GM23248 (cell line): ENCODE measurements at places on chromosomes 6 and 20.

DNA sequence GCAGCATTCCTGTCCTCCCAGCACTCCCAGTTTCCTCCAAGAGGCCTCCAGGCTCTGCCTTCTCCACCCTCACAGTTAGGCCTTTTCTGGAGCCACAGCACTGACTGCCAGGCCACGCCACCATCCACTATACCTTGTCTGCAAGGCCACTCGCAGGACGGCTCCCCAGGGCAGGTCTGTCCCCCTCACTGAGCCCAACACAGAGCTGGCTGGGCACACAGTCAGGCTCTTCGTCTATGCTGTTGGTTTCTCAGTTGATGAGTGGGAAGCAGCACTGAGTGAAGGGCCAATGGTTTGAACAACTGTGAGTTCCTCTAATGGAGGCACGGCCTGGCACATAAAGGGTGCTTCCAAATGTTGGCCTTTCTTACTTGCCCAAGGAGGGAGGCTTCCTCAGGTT lies 95.2 kb downstream of the GRM4 start:
- DNase-seq: no peak

DNA sequence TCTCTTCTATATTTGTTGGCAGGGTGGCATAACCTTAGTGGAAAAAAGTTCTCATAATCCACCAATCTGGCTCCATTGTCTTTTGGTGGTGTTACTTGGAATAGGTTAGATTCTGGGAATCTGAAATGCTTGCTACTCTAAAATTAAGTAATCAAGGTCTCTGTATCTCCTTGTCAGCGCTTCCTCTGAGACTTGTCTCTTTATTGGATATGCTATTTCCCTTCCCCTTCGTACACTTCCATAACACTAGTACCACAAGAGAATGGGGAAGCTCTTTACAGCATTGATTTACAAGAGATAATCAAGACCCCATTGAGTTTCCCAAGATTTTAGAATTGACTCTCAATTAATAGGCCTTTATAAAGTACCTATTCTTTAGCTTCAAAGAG lies 280.2 kb downstream of the ADGB start:
- DNase-seq: no peak

- DNase-seq: no peak
Measured at GRCh38 chr6:106103728-106104109, 17.6 kb downstream of the PRDM1 start.

- no peak for DNase-seq
Measured at GRCh38 chr20:38725148-38725901, 1.0 kb downstream of the SLC32A1 start.

DNA sequence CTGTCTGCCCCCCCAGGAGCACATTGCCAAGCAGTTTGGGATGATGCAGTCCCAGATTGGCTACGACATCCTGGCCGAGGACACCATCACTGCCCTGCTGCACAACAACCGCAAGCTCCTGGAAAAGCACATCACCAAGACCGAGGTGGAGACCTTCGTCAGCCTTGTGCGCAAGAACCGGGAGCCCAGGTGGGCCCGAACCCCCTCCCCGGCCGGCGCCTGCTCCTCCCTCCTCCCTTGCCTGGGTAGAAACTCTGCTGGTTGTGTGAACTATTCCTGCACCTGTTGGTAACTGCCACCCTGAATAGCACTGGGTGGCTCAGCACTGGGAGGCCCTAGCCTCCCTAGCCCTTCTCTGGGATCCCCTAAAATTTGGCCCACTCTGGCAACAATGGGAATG lies 43.7 kb downstream of the UQCC2 start:
- DNase-seq: no peak

DNA sequence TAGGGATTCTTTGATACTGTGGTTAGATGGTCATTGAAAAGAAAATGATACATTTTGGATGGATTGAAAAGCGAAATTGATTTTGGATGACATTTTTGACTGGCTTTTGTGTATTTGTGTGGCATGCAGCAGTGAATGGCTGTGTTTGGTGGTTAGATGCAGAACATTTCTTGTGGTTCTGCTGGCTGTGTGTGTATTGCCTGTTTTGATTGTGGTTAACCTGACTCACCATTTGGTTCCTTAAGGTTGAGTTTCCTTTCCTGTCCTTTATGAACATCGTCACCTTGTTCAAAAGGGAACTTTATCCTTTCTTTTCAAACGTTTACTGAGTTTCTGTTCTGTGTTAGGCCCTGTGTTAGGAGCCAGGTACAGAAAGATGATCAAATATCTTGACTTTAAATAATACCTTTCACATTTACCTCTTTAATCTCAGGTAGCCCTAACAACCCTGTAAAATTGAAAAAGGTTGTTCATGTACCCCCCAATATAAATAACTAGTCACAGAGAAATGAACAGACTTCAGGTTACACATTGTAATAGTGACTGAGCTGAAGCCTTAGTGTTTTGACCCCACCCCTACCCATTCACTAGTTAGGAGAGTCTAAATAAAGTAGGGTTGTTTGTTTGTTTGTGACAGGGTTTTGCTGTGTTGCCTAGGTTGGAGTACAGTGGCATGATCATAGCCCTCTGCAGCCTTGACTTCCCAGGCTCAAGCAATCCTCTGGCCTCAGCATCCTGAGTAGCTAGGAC lies 23.8 kb downstream of the ANKS1A start:
- DNase-seq: peak; percentile 80

- DNase-seq: no peak
Measured at GRCh38 chr6:157383471-157383870, 2.5 kb downstream of the ZDHHC14 start.

- peak; percentile 87 for DNase-seq
Measured at GRCh38 chr6:29011276-29011734, 6.2 kb upstream of the ZNF311 start.

- no peak for DNase-seq
Measured at GRCh38 chr6:52207066-52207465, 20.9 kb downstream of the IL17A start.

GRCh38 chr6:102853249-102853955 lies 1459.9 kb downstream of the GRIK2 start:
- DNase-seq: no peak

GRCh38 chr6:8066108-8066507 lies 1.9 kb upstream of the BLOC1S5 start:
- DNase-seq: no peak

- no peak for DNase-seq
Measured at GRCh38 chr20:20426655-20426907, 58.7 kb downstream of the INSM1 start.

DNA sequence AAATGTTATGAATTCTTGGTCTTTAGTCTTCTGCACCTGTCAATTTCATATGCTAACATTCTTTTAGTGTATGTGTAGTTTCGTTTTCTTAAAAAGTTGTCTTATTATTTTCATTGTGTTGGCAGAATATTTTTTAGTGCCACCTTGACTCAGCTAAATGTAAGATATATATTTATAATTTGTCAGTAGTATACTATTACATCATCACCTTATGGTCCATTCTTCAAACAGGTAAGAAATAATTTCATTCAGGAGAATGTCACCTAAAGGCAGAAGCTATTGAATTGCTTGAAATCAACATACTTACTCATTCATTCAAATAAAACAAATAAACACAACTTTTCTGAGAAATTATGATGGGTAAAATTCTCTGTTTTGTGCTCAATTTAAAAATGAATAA lies 3.5 kb upstream of the STXBP5 start:
- DNase-seq: no peak

DNA sequence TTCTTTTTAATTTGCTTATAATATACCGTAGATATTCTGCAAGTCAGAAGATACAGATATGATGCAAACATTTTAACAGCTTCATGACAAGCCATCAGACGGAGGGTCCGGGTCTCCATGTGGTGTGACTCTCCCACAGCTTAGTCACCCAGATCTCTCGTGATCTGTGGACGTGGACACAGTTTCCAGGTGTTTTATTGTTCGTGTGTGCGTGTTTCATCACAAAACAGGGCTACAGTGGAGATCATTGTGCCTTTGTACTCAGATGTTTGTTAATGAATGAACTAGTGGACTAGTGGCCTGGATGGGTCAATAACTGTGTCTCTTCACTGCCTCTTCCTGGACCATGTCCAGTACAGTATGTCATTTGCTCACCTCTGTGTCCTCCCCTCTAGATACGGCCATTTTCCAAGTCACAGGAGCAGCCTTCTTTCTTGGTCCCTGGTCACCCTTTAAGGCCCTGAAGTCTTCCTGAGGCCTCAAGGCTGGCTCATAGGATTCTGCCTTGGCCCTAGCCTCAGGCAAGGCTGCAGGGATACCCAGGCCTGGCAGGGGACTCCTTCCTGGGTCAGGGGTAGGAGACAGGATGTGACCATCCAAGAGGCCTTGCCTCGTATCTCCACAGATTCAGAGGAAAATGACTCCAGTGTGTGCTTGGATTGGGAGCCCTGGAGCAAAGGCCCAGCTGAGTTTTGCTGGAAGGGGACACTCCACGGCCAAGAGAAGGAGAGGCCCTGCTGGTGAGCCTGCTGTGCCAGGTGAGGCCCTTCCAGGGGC lies 4.6 kb downstream of the ADIG start:
- no peak for DNase-seq

GRCh38 chr20:46126440-46127056 lies 8.4 kb downstream of the CD40 start:
- DNase-seq: no peak

GRCh38 chr6:129183187-129183591 lies 300.3 kb downstream of the LAMA2 start:
- DNase-seq: no peak

- no peak for DNase-seq
Measured at GRCh38 chr6:166434336-166434735, 51.6 kb upstream of the MPC1 start.

- peak; percentile 43 for DNase-seq
Measured at GRCh38 chr6:168877821-168878282, 375.8 kb downstream of the THBS2 start.

- DNase-seq: peak; percentile 71
Measured at GRCh38 chr6:35327349-35328027, 14.9 kb upstream of the PPARD start.

DNA sequence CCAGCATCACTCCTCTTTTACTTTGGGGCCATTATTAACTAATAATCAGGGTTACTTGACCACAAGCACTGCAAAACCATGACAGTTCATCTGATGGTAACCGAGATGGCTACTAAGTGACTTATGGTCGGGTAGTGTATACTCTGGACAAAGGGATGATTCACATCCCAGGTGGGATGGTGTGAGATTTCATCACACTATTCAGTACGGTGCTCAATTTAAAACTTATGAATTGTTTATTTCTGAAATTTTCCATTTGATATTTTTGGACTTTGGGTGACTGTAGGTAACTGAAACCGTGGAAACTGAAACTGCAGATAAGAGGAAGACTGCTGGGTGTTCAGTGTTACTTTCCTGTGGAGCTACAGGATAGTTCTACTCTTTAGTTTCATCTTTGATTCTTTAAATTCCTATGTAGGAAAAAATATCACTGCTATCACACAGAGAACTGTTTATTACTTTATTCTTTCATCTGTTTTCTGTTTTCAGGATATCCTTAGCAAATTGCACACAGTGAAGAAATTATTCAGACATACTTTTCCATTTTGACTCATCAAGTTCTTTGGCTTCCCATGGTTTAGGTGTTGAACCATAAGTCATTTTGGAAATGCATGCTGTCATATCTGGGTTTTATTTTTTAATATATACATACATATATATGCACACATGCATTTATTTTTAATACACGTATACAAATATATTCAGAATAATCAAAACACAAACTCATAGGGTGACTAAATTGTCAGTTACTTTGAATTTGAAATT lies 59.1 kb upstream of the C20orf144 start:
- peak; percentile 10 for DNase-seq

DNA sequence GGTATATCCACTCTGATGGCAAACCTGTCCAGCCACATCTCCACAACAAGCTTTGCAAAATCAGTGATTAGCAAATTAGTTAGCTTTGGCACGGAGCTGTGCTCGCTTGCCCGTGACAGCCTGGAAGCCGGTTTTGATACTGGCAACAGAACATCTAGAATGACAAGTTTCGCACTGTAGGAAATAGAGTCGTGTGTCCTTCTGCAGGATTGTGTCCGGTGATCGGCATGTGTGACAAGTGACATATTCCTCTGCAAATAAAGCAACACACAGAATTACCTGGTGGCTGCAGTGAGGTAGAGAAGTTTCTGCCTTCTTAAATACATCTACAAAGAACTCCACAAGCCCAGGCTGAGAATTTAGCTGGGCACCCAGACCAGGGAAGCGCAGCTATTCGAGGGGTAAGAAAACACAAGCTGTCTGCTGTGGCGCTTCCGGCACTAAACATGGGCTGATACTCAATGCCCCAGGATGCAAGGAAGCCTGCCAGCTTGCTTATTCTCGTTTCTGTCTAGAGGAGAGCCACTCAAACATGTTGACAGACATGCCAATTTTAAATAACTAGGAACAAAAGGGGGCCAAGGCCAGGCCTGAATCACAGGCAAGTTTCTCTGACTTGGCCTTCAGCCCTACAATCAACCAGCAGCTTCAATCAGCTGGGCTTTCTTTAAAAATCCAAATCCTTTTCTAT lies 22.2 kb downstream of the EIF2S2 start:
- DNase-seq: no peak

DNA sequence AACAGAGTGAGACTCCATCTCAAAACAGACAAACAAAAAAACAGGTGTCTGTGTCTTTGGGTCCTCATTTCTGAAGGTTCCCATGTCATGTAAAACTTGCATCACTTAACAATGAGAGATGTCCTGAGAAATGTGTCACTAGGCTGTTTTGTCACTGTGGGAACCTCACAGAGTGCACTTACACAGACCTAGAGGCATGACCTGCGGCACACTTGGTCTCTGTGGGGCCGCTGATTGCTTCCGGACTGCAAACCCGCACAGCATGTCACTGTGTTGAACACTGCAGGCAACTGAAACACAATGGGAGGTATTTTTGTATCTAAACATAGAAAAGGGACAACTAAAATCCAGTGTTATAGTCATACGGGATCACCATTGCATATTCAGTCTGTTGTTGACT lies 42.3 kb upstream of the TMEM181 start:
- DNase-seq: no peak

DNA sequence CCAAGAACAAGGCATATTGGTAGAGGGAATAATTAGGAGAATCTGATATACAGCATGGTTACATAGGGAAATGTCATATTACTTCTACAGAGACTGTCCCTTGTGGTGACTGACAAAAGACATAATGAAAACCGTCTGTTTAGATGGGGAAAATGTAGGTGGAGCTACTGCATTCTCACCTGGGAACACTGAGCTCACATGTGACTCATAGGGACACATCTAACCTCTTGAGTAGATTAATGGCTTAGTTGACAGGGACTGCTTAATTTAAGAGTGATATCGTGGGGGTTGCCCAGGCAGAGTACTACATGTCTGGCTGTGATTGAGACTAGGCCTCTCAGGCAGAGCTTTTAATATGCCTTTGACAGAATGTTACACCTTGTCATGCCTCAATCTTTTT lies 235.3 kb upstream of the ZFP64 start:
- DNase-seq: no peak

DNA sequence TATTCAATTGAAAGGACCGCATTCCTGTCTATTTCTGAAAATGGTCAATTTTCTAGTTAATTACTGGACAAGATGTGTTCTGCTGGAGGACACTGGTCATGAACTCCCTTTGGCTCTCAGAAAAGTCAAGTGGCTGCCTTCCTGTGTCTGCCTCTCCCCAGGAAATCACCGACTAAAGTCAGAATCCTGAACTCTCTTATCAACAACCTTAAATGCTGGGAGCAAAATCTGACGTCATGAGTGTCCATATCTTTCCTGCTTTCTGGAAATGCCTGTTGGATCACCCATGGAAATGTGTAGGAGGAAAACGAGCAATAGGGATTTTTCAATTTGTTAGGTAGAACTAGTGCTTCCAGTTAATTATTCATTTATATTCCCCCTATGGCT lies 53.5 kb upstream of the PLCB1 start:
- no peak for DNase-seq
